ENCODE measurements at places on chromosomes 13 and 19.

DNA sequence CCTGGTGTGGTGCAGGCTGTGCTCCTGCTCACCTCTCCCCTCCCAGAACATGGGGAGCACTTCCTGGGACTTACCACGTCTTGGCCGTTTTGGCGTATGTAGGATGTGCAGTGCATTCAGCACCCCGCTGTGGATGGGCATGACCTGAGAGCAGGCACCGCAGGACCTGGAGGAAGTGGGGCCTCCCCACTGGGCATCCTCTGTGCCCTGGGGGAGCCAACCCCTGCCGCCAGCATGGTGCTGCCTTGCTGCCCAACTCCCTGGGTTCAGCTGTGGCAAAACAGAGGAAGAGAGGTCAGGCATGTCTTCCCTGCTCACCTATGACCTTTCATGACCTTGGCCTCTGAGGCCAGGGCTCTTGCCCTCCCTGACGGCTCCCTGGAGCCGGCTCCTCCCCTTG is 103.5 kb downstream of the RAB20 start:
- no peak for DNase-seq

DNA sequence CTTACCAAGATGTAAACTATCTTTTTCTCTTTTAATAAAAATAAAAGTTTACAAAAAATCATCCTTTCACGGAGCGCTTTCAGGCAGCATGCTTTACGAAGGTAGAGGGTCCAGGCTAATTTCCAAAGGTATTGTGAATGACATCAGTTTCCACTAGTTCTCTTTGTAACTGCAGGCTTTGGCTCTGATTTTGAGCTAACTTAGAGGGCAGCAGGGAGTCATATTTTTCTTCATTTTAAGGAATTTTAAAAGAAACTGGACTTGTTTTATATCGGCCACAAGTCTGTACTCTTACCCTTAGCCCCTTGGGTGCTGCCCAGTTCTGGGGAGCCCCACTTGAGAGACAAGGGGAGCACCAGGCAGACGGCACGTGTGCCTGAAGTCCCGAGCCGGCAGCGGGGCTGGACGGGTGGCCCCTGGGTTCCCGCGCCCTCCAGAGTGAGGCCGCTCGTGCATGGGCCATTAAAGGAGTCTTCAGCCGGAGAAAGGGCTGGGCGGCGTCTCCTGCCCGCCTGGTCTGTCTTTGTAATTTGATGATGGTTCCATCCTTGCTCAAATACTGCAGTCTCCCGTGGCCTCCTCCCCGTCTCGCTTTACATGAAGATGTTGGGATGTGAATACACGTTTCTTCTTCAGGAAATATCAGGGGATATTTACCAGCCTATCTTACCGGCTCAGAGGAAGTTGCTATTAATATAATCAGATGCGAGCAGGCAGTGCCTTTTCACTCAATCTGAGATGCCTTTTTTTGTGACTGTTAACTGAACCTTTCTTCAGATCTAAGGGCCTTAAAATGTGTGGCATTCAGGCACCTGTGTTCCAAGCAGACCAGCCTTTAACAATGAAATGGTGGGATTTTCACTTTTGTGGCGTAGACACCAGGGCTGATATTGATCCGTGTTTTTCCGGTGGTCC is 67.4 kb downstream of the GGACT start:
- no peak for DNase-seq

DNA sequence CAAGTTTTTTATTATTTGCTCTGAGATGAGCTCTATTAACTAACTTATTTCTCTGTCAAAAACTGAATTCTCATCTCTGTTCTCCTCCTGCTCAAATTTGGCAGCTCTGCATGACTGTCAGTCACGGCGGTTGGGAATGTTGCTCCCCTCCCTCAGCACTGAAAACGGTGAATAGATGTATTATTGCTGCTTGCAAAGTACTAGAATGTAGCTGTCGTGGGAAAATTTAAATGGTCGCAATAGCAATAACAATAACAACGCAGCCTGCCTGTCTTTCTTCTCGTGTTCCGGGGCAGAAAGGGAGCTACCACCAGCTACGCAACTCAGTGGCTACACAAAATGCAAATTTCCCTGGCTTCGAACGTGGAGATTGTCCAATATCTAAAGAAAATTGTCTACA is 125.6 kb upstream of the FRY start:
- no peak for DNase-seq

- DNase-seq = no peak
Measured at GRCh38 chr19:10503002-10503789, at the start of gene KEAP1. TSS of gene KEAP1 (minus strand) at chr19:10503356. CDS start at chr19:10500033, 3,323 bp downstream.

- DNase-seq = no peak
Measured at GRCh38 chr19:50632151-50632835, 7.4 kb downstream of the SYT3 start.

DNA sequence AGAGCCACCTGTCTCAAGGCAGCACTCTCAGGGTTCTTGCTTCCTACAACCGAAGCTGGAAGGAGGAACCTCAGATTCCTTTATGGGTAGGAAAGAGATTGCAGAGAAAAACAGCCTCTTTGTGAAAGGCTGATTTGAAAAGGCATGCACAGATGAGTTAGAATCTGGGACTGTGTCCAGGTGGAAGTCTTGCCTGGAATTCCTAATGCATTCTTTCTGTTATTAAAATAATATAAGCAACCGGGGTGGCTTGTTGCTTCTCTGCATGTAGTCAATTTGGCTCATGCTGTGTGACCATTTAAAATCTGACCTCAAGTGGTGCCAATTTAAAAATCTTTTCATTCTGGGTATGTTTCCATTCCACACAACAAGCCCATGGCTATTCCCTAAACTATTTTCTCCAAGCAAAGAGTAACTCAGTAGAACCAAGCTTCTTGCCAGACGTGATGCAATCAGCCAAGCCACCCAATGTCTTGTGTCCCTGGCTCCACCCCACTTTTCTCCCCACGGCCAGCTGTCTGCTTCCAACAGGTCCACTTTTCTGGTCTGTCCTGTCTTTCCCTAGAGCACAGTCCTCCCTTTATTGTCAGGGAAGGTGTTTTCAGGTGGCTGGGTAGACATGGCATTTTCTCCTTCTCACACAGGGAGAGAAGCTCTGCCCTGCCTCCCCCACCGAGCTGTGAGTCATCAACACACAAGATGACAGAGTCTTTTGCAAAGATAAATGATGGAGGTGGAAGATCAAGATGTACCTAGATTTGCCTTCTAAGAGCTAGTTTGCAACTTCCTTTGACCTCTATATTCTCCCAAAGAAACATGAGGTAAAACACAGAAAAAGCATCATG is 394.3 kb downstream of the FOXO1 start:
- DNase-seq = peak; percentile 34

DNA sequence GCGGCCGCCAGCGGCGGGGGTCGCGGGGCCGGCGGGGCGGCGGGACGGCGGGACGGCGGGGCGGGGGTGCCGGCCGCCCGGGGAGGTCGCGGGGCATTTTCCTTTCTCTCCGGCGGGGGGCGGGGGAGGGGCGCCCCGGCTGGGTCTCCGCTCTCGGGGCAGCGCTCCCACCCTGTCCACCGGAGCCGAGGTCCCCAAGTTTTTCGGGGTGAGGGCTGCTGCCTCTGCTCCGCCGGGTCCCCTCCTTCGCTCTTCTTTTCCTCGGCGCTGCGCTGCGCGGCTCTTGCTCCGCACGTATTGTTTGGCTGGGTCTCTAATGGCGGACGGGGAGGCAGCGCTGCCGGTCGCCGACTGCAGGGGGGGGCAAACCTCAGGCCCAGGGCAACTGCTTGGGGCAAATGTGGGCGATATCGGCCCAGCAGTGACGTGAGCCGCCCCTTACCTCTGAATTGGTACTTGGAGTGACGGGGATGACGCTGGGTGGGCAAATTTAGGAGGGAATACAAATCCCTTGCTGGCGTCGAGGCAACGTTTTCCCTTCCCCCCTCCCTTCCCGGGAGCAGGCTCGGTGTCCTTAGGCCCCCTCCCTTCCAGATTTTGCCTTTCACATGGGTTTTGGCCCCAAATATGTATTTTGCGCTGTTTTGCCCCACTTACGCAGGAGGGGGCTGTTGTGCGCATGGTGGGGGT is 759 bp downstream of the ZMYM2 start:
- peak; percentile 58 for DNase-seq

- no peak for DNase-seq
Measured at GRCh38 chr19:17989425-17990094, 18.4 kb upstream of the ARRDC2 start.

- no peak for DNase-seq
Measured at GRCh38 chr13:46058268-46058667, 5.7 kb upstream of the ZC3H13 start.

- no peak for DNase-seq
Measured at GRCh38 chr19:1811942-1812425, at the start of gene ATP8B3. TSS of gene ATP8B3 (minus strand) at chr19:1812276. CDS start at chr19:1811736, 540 bp downstream.

GRCh38 chr19:50061650-50062049 is 35.8 kb downstream of the ZNF473 start:
- no peak for DNase-seq

DNA sequence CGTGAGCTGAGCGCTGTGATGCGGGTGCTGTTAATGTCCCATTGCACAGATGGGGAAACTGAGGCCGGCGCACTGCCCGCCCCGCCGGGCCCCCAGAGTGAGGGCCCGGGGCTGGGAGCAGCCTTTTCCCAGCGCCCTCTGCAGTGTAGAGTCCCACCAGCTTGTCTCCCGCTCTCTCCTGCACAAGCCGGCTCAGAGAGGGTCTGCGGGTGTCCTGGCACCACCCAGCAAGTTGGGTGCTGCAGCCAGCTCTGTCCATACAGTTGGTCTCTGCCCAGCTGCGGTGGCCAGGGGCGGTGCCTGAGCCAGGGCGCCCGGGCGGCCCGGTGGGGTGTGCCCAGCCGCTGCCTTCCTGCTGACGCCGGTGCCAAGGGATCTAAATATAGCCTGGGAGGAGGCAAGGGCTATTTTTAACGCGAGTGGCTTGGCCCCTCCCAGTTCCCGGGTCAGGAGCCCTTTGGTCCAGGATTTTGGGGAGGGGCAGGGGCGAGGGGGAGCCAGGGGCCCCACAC is 19.3 kb downstream of the GADD45B start:
- no peak for DNase-seq

GRCh38 chr13:95156208-95156607 is 145.0 kb downstream of the ABCC4 start:
- DNase-seq = no peak

DNA sequence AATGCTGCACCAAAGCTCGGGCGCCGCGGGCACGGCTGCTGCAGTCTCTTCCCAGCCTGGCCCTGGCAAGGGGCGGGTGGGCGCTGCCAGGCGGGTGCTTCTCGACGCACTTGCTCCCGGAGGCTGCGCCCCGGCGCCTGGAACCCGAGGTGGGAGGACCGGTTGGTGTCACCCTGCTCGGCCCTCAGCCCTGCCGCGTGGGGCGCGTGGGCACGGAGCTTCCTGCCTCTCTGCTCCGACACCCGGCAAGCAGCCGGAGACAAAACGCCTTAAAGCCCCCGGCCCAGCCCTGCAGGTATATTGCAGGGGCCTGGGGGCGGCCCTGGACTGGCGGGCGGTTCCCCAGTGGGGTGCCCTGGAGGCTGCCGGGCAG is 34.7 kb downstream of the BTBD2 start:
- no peak for DNase-seq

DNA sequence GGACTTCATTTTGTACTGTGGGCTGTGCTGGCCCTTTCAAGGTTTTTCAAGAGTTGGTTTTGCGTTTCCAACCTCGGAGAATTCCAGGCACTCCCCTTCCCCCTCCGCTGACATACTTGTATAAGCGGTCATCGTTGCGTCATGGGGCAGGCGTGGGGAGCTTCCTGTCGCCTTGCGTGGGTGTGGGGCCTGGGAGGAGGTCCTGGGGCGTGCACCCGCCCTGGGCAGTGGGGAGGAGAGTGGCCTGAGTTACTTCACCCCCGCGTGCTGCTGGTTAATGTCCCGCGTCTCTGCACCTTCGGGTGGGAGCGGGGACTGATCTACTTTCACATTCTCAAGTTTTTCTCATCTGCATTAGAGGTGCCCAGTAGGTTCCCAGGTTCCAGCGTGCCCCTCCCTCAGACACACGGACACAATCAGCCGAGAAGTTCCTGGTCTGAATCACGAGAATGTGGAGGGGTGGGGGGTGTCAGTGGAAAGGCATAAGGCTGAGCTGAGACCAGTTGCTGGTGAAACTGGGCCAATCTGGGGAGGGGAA is 4.1 kb downstream of the IER2 start:
- DNase-seq = peak; percentile 44

GRCh38 chr13:45156565-45157361 is 36.5 kb downstream of the GTF2F2 start:
- no peak for DNase-seq

- DNase-seq = no peak
Measured at GRCh38 chr13:33183431-33184111, 102.0 kb downstream of the STARD13 start.

DNA sequence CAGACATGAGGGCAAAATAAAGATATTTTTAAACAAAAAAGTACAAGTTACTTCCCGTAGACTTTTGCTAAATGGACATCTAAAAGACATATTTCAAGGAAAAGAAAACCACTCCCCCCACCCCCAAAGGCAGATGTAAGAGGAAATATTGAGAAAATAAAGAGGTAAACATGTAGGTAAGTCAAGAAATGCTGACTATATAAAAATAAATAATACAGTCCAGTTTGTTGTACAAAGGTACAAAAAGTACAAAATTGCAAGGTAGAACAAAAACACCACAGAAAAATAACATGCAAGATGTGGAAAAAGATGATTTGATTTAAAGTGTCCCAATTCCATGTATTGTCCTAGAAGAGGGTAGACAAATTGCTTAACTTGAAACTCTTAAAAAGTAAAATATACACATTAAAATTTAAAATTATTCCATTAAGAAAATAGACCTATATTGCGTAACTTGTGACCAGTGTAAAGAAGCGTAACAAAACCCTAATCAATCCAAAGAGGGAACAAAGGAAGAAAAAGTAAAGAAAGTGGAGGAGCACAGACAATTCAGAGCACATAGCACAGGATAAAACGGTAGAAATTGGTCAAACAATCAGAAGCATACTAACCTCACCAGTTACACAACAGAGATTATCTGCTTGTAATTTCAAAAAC is 58.4 kb upstream of the FAM216B start:
- DNase-seq = no peak

GRCh38 chr13:110880627-110881026 is 34.2 kb downstream of the ANKRD10 start:
- no peak for DNase-seq

- no peak for DNase-seq
Measured at GRCh38 chr19:7337380-7338194, 11.2 kb upstream of the ARHGEF18 start.

DNA sequence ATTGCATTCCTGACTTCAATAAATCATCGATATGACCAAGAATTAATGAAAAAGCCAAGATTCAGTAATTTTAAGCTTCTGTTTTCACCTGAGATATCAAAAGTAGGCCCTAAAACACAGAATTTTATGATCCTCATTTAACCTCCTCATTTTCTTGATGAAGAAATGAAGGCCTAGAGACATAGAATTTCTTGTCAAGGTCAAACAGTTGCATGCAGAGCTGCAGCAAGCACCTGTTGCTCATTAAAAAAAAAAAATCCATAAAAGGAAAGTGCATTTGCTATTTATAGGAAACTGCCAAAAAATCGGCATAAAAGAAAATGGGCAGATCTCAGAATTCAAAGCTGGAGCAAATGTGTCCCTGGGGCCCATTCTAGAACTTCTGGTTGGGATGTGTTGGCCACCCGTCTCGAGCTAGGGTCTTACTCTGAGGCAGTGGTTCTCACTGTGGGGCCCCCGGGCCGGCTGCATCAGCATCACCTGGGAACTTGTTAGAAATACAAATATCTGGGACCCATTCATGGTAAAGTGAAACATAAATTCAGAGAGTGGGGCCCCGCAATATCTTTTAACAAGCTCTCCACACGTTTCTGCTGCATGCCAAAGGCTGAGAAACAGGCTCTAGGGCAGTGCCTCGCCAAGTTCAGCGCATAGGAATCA is 224.7 kb upstream of the UBL3 start:
- no peak for DNase-seq
